ENCODE measurements at places on chromosomes 12 and 14.

DNA sequence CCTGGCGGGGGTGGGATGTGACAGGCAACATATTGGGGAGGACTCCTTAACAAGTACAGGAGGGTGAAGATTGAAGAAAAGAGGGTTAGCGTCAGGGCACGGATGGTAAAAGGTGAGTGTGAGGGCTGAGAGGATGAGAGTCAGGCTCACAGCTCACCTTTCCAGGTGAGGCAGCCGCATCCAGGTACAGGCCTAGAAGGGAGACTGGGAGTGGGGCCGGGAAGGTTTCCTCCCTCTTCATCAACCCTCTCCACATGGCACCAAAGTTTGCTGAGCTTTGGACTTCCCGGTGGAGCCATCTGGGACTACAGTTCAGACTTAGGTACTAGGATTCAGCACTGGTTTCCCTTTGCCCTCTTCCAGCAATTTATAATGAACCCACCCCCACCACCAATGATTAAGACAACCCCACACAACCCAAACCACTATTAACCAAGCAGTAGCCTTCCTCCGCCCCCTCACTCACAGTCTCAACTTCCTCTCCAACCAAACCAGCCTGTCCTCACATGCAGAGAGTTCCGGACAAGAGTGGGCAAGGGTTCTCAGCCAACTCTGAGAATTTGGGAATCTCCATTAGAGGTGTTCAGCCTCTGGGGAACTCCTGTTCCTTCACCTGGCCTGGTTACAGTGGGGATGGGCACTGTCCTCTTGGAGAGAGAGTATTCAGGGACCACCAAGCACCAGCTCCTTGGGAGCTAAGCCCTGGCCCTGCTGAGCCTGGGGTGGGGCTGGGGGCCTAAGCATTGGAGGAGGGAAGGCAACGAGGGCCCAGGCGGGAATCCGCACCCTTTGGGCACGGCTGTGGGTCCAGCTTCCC is 2.4 kb upstream of the HOXC4 start:
- DNase-seq, result no peak

DNA sequence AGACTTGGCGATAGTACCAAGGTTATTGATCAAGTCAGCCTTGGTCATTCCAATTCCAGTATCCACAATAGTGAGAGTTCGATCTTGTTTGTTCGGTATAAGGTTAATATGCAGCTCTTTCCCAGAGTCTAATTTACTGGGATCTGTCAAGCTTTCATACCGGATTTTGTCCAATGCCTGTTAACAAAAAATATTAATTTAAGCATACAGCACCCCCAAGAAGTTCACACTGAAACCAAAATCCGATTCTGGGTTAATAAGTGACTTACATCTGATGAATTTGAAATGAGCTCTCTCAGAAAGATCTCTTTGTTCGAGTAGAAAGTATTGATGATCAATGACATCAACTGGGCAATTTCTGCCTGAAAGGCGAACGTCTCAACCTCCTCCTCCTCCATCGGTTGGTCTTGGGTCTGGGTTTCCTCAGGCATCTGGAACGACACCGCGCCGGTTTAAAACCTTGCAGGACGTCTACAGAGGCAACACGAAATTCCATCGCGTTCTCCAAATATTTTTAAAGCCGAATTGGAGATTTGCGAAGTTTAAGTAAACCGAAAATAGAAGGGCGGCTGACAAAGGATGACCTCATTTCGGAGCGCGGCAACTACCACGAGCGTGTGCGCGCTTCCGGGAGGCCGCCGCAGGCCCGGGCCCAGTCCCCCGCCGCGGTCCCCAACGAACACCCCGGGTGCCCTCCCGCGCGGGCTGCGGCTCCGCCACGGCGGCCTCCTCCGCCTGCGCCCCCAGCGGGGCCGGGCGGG is 716 bp downstream of the HSP90AA1 start:
- no peak for DNase-seq

- no peak for DNase-seq
Observed at GRCh38 chr14:100902295-100903133, 1.0 kb downstream of the RTL1 start.

DNA sequence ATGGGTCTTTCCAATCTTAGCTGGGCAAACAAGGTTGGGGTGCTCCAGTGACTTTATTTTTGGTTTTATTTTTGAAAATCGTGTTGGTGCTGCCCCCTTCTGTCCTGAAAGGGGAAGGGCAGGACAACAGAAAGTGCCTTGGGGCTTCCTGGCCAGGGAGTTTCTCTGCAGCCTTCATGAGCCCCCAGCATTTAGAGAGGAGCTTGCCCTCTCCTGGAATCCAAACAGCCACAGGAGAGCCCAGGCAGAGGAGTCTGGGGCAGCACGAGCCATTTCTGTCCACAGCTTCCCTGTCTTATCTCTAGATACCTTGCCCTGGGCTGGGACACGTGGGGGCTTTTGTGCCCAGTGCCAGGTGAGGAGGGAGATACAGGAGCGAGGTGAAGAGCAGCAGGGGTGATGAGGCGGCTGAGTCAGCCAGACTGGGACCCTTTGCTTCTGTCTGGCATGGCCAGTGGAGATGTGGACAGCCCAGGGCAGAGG is 4.4 kb upstream of the C1RL start:
- DNase-seq, result no peak

- DNase-seq, result no peak
Observed at GRCh38 chr12:52147367-52147963, 44.3 kb downstream of the KRT80 start.

DNA sequence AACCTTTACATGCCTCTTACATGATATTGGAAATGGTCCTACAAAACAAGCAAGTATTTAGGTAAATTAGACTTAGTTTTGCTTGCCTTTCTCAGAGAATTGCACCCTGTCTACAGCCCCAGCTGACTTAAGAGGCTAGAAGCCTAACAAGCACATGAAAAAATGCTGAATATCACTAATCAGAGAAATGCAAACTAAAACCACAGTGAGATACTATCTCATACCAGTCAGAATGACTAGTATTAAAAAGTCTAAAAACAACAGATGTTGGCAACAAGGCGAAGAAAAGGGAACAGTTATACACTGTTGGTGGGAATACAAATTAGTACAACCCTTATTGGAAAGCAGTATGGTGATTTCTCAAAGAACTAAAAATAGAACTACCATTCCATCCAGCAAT is 103.8 kb downstream of the EGLN3 start:
- DNase-seq, result no peak

DNA sequence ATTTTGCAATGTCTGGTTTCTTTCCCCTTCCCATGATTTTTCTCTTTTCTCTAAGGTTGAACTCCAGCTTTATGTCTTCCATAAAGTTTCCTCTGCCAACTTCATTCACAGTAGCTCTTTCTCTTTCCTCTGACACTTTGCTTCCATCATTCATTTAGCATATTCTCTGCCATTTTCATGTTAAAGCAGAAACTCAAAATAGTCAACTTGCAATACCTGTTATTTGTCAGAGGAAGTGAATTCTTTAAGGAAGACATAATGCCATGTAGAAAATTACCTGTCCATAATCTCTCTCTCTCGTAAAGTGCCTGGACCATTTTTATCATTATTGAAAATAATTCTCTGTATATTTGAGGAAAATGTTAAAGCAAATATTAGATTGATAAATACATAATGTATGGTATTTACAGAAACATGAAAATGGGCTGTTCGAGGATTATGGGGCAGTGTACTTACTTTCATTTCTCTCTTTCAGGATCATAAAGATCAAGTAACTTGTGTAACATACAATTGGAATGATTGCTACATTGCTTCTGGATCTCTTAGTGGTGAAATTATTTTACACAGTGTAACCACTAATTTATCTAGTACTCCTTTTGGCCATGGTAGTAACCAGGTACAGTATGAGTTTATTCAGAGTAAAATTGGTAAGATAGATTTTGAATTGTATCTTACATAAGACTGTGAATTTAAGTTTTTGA is 12.6 kb downstream of the NEDD1 start:
- DNase-seq, result no peak

GRCh38 chr12:1313906-1314305 is 280.5 kb downstream of the FBXL14 start:
- DNase-seq, result no peak

DNA sequence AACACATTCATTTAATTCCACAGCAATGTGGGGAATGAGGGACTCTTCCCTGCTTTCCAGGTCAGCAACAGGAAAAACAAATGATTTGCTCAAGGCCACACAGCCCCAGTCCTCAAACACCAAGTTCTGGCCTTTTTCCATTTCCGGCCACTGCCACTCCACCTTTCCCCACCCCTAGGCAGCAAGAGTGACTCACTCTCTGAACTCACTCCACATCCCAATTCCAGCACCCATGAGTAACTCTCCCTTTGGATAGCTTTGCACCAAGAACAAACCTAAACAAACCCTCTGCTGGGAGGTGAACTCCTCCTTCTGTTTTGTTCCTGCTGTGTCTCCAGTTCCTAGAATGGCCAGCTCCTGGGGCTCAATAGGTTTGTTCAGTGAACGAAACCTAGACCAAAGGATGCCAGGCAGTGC is 30.4 kb upstream of the PLEKHG6 start:
- DNase-seq, result no peak

GRCh38 chr12:119381471-119382235 is 47.1 kb downstream of the CCDC60 start:
- no peak for DNase-seq

GRCh38 chr12:78396538-78396937 is 468.0 kb upstream of the SYT1 start:
- no peak for DNase-seq

GRCh38 chr14:22168092-22168955 is 420.7 kb downstream of the DAD1 start:
- DNase-seq, result no peak

DNA sequence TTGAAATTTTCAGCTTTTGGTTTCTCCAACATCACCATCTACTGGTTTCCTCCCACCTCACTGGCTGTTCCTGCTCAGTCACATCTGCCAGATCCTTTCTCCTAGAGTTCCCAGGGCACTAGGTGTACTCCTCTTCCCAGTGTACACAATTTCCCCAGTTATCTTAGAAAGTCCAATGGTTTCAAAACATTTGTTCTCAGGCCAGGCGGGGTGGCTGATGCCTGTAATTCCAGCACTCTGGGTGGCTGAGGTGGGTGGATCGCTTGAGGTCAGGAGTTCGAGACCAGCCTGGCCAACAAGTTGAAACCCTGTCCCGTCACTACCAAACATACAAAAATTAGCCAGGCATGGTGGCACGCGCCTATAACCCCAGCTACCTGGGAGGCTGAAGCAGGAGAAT is 60.7 kb downstream of the SPPL3 start:
- no peak for DNase-seq

DNA sequence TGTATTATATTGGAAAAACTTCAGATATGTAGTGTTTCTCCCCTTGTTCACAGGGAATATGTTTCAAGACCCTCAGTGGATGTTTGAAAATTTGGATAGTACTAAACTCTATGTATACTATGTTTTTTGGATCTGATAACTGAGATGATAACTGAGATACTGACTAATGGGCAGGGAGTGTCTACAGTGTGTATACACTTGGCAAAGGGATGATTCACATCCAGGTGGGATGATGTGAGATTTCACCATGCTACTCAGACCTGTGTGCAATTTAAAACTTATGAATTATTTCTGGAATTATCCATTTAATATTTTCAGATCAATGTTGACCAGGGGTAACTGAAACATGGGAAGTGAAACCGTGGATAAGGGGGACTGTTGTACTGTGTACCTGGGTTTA is 13.8 kb downstream of the RAD51B start:
- DNase-seq, result no peak

- no peak for DNase-seq
Observed at GRCh38 chr12:132342251-132343227, 13.2 kb upstream of the GALNT9 start.

DNA sequence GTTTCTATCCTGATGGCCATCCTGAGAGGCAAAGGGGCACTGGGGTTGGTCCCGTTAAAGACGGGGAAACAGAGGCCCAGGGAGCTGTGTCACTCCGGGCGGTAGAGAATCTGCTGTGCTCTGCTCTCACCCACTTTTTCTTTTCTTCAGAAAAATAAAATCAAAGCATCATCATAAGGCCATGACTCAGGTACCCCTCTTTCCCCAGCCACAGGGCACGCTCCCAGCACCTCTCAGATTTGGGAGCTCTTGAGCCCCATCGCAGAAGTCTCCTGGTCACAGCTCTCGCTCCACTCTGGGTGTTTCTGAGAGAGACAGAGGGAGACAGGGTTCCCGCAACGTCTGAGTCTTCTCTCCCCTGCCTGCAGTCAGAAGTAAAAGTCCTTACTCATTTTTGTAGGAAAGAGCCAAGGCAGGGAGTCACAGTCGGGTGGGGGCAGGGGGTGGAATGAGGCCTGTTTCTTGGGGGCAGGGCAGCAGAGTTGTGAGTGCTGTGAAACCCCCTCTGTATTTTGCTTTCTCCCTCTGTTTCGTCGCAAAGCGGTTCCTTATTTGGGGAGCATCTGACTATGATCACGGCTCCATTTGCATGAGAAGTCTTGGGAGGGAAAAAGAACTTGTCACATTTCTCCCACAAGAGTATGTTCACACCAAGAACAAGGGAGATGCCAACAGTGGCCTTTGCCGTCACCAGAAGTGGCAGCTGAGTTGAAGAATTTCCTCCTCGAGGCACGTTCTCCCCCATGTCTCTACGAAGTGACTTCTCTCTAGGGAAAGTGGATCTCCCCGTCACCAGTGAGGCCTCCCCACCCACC is 139.0 kb downstream of the BCL11B start:
- DNase-seq, result no peak

GRCh38 chr14:71430678-71431376 is 501.4 kb upstream of the RGS6 start:
- DNase-seq, result no peak

DNA sequence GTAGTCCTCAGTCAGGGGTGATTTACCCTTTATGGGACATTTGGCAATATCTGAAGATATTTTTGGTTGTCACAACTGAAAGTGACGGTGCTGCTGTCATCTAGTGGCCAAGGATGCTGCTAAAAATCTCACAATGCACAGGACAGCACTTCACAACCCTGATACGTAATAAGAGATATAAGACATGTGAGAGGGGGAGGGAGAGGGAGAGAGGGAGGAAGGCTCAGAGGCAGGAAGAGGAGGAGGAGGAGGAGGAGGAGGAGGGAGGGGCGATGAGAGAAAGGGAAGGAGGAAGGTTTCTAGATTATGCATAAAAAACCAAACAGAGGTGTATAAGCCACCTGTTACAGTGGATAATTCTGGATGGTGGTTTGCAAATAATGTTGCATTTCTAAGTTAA is 14.3 kb downstream of the MYL2 start:
- DNase-seq, result no peak

All from activated naive CD8-positive, alpha-beta T cell treated with anti-CD3 and anti-CD28 coated beads, Interleukin-2, amount 10 ng/mL, durations not matched to agents 7 days and 5 days (primary cell).